Cardiac septum (tissue), 1 donor: ENCODE measurements at places on chromosomes 12 and 14. TPM values are rescaled to one million over a fixed set of nuclear protein-coding genes. Genes with fewer than 3 reads are reported as not detected.

DNA sequence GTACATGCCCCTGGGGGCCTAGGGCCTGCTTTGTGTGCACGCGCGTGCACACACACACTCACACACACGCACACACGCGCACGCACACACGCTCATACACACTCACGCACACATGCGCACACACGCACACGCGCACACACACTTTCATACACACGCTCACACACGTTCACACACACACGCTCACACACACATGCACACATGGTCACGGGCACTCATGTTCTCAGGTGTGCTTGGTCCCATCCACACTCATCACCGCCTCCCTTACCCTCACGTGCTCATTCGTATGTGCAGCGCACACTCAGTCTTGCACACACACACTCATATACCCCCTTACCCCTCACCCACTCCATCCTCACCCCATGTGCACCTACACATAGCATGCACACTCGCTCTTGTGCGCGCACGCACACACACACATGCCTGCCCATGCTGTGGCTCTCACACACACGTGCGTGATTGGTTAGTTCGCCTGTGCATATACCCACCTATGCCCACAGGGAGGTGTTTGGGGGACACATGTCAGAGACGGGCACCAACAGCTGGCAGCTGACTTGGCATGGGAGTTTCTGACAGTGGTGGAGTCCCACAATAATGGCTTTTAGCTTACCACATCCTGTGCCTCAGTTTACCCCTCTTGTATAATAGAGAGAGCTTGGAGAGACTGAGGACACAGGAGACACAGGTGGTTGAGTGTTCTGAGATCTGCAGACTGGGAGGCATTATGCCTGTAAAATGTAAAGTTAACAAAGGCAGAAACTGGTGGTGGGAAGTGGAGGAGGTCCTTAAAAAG is 28.7 kb downstream of the TSPAN9 start:
- no peak for DNase-seq

GRCh38 chr12:13176256-13176655 is 20.3 kb upstream of the EMP1 start:
- no peak for DNase-seq

FSCB gene
- not detected for total RNA-seq

TSPAN19 gene
- total RNA-seq, result not detected

DNA sequence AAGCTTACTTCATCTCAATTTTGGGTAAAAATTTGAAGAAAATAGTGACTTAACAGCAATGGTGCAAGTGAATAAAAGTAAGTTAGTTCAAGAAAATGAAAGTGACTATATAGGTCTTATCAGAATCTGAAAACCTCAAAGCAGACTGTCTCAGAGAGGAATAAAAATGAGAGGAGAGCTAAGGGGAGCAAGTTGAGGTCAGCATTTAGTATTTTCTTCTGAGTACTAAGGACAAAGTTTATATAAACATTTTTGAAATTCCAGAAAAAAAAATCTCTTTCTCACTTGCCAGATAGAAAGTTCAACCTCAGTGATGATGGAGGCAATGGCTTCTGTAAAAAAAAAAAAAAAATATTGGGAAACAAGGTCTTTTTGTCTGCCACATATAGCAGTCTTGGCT is 414.1 kb downstream of the NPAS3 start:
- DNase-seq, result no peak

KRT75 gene
- total RNA-seq, result not detected

GRCh38 chr14:61992139-61992538 is 229.9 kb downstream of the SNAPC1 start:
- no peak for DNase-seq

- peak; percentile 83 for DNase-seq
Observed at GRCh38 chr12:49232940-49233841, 31.7 kb upstream of the TUBA1C start.

CIDEB gene
- total RNA-seq, result 2.4 TPM

- DNase-seq, result no peak
Observed at GRCh38 chr14:75548544-75548943, 26.3 kb downstream of the BATF start.

FITM1 gene
- 112 TPM for total RNA-seq

- DNase-seq, result peak; percentile 87
Observed at GRCh38 chr14:93959239-93960107, 16.9 kb downstream of the ASB2 start.

GRCh38 chr14:70585231-70585630 is 15.2 kb downstream of the MED6 start:
- DNase-seq, result no peak

GRCh38 chr14:81193924-81194633 is 26.7 kb downstream of the GTF2A1 start:
- DNase-seq, result no peak

GRCh38 chr12:117821480-117822175 is 147.2 kb downstream of the KSR2 start:
- no peak for DNase-seq

DNA sequence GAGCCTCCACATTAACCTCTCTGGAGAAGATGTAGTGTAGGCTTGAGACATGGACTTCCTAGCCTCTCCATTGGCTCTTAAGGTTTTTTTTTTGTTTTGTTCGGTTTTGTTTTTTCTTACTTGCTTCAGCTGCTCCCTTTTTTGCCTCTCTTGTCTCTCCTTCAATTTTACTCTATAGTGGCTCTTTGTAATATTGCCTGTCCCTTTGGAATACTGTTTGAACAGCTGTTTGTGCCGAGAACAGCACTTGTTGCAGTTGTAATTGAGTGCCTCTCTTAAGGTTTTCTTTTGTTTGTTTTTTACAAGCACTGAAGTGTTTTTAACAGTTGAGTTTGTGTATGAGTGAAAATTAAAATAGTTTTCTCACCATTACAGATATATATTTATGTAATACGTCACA is 567.7 kb downstream of the LRFN5 start:
- no peak for DNase-seq
